Activated CD4-positive, alpha-beta T cell treated with anti-CD3 and anti-CD28 coated beads, Interleukin-2, amount 10 ng/mL, durations not matched to agents 7 days and 5 days (primary cell): ENCODE measurements at places on chromosomes 2 and 18.

DNA sequence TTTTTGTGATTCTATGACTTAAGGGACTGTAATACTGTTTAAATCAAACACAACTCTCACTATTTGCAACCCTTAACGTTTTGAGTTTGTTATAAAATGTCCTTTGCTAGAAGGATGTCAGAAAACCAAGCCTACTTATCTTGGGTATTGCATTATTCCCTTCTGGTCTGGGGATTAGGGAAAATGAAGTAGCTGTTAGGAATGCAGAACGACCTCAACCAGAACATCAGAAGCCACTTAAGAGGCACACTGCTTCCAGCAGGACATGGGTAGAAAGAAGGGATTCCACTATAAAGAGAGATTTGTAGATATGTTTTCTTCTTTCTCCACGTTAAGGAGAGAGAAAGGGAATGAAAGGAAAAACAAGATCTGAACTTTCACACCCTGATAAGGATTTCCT is 101.2 kb downstream of the SETBP1 start:
- DNase-seq: no peak

GRCh38 chr2:120983344-120983743 is 247.7 kb downstream of the GLI2 start:
- DNase-seq: no peak

DNA sequence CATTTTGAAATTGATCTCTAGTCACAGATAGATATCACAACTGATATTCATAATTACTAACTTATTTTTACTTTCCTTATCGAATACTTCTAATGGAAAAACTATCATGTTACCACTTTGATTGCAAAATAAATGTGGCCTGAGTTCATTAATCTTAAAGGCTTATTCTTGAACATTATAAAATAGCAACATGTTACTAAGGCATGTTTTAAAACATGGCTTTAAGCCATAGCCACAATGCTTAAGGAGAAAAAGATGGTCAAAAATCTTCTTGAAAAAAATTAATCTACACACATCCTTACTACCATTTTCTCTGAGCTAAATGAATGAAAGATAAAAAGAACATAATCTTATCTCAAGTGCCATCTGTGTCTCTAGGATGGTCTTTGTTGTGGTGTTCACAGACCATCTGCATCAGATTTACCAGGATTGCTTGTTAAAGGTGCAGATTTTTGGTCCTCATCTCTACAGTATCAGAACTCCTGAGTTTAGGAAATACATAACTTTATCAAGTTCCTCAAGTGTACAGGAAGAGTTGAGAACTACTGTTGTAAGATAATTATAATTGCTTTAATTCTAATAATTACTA is 15.3 kb downstream of the MTX2 start:
- no peak for DNase-seq

- DNase-seq: no peak
Measured at GRCh38 chr2:119402645-119403560, 28.8 kb upstream of the TMEM37 start.

- DNase-seq: no peak
Measured at GRCh38 chr2:11701751-11702301, 31.8 kb upstream of the NTSR2 start.

GRCh38 chr2:207901401-207901800 is 123.9 kb downstream of the PLEKHM3 start:
- no peak for DNase-seq

GRCh38 chr2:239028253-239028619 is 180.4 kb downstream of the TWIST2 start:
- DNase-seq: no peak

GRCh38 chr2:43220760-43221123 is 5.7 kb downstream of the ZFP36L2 start:
- DNase-seq: no peak

DNA sequence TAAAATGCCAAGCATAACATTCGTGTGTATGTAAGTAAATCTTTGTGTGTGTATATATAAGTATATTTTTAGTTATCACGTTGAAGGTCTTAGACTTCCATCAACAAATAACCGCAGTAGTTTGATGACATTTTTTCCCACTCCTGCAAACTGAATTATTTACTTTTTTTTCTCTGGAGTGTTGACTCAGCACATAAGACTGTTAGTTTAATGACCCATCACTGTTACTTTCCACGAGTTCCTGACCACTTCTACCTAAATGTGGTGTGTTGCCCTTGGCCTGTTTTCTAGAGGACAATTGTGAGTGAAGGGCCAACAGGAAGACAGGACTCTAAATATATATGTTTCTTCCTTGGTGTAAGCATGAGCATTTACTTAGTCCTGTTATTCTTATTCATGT is 71.3 kb upstream of the TXNDC2 start:
- DNase-seq: no peak

GRCh38 chr2:157052685-157053224 is 204.8 kb upstream of the GALNT5 start:
- no peak for DNase-seq

DNA sequence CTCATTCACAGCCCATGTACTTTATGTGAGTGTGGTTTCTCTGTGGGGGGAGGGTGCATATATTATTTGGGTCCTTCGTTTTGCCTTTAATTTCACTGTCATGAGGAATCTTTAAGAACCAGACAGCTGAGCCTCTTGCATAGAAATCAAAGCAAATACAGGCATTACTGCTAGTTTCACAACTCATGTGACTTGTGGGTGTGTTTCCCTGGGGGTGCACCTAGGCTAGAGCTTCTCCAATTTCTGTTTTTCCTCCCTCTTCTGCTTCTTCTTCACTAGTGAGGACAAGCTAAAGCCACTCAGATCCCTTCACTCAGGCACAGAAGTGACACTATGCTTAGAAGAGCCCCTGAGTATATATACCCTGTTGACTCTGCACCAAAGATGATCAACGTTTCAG is 131.4 kb downstream of the ACOXL start:
- no peak for DNase-seq

- no peak for DNase-seq
Measured at GRCh38 chr2:118807668-118808428, 39.6 kb downstream of the EN1 start.

DNA sequence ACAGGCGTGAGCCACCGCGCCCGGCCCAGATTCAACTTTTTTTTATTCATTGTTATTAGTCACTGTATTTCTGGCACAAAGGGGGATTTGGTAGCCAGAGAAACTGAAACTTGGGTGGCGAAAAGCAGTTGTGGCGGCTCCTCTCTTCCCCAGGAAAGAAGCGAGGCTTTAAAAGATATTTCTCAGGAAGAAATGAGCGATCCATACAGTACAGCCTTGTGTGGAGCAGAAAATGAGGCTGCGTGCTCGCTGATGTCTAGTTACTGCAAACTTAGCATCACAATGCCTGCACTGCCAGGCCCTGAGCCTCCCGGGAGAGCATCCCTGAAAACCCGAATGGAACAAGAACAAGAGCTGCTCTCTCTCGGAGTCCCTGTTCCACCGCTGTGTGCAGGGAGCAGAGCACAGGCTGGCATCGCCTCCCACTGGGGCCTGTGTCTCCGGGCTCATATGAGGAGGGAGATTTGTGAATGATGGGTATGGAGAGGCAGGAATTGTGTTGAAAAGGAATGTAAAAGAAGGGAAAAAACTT is 234.0 kb downstream of the ZNF516 start:
- DNase-seq: no peak

DNA sequence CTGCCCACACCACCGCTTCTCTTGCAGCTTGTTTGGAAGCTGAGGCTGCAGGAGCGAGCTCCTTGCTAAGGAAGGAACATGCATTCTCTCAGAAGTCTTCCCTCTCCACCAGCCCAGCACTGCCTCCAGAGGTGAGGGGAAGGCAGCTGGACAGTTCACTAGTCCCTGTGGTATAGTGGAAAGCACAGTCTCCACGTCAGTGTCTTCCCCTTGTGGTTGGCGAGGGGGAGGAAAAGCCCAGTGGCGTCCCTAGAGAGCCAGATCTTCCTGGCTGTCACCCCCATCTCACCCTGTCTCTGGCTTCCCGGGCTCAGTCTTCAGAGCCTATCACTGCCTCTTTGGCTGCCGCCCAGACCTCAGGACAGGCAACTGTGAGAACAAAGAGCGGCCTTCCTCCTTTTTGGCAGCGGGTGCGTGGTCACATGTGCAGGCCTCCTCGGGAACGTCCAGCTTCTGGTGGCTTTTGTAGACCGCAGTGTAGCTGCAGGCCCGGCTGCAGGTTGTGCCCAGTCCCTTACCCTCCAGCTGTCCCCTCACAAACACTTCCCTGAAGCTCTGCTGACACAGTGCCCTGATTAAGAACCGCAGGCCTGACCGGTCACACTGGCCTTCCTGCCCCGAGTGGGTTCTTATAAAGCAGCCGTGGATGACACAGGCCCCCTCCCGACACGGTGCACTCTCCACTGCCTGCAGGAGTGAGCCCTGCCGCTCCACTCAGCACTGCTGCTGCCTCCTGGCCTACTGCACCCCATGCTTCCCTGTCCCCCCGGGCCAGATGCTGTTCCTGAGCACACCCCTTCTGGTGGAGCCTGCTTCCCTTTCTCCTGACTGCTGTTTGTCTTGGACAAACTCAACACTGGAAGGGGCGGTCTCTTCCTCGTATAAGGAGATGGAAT is 90.9 kb downstream of the RNF144A start:
- DNase-seq: no peak

- no peak for DNase-seq
Measured at GRCh38 chr2:238597638-238598528, 171.2 kb downstream of the ASB1 start.

DNA sequence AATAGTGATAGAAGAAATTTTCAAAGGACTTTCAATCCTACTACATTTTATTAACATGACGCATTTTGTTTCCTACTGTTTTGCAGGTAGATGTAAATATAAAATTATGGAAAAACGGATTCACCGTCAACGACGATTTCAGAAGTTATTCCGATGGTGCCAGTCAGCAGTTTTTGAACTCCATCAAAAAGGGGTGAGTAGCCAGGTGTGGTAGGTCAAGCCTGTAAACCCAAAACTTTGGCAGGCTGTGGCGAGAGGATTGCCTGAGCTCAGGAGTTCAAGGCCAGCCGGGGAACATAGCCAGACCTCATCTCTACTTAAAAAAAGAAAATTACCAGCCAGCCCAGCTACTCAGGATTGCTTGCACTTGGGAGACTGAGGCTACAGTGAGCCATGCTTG is 33.0 kb upstream of the MFSD2B start:
- no peak for DNase-seq

- DNase-seq: no peak
Measured at GRCh38 chr18:41714872-41715271, 240.2 kb upstream of the PIK3C3 start.

- no peak for DNase-seq
Measured at GRCh38 chr2:155424518-155424917, 726.0 kb downstream of the KCNJ3 start.

DNA sequence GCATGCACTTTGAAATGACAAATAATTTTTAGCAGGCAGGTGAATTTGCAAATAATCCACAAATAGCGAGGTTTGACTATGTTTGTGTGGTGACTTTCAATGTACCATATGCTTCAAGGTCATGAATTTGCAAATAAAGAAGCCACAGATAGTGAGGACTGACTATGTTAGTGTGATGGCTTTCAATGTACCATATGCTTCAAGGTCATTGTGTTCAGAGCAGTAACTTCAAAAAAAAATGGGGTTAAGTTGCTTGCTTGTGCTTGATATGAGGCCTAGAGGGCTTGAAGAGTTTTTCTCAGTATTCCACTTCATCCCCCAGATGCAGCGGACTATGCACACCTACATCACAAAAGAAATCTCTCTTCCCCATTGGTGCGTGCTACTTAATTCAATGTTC is 602.9 kb upstream of the LRRTM4 start:
- no peak for DNase-seq

- no peak for DNase-seq
Measured at GRCh38 chr2:60529785-60530627, 23.4 kb downstream of the BCL11A start.

DNA sequence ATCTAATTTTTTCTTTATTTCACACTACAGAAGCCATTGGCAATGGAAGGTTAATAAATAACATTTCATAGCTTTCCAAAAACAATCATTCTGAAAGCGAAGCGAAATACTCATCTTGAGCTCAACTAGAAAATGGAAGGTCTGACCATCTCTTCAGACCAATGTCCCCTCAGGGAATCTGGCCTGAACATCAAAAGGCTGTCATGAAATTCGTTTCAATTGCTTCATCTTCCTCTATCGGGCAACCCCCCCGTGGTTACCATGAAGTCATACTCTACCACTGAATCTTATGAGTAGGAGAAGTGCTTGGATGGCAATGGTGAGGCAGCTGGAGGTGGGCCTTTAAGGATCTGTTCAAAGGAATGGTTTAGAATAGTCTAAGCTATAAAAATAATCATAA is 22.9 kb upstream of the CYTIP start:
- no peak for DNase-seq
